Activated effector memory CD4-positive, alpha-beta T cell treated with Interleukin-2 at 50 U/mL for 16 hours (primary cell): ENCODE measurements at places on chromosomes 1 and 21.

- no peak for DNase-seq
These were observed 319.4 kb upstream of the NFIA start for GRCh38 chr1:60762911-60763310.

DNA sequence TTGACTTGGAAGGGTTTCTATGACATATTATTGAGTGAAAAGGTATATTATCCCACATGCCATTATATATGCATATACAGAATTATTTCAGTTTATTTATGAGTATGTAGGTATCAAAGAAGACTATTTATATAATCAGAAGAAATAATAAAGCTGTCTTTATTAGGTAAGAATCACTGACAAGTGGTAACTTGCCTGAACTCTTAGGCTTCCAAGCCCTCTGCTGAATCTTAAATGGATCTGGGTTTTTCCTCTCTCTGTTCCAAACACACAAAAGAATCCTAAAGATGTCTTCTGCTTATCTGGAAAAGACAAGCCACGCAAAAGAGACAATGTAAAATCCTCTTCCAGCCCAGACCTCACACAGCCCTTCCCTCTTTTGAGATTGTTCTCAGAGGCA is 14.9 kb upstream of the SEC16B start:
- DNase-seq: no peak

DNA sequence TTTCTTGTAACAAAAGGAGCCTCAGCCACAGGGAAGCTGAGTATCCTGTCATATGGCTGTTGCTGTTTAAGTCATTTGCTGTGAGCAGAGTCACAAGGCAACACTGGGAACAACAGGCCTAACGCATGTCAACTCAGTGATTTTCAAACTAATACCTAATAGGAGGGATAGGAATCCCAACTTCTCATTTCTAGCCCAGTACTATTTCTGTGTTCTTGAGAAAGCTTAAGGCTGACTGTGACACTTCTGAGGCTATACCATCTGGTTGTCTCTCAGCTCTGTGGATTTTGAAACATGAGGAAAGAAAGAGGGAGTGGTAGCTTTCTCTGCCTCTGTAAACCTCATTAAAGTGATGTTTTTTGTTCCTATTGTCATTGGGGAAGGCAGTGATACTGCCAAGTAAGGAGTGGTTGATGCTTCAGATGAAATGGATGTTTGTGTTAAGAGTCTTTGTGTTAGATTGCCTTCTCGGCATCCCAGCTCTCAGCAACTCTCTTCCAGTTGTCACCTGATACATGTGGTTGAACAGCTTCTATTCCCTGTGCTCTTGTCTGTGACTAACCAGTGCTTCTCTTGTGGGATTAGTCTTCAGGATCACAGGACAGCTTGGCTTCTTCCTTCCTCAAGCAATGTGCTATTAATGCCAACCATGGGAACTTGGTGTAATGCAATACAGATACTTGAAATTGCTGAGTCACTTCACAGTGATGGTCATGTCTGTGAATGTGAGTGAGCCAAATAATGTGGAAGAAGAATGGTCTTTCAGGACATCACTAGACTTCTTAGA is 166.8 kb upstream of the IVNS1ABP start:
- DNase-seq: no peak

- no peak for DNase-seq
These were observed 3.1 kb upstream of the BLACAT1 start for GRCh38 chr1:205458777-205459566.

DNA sequence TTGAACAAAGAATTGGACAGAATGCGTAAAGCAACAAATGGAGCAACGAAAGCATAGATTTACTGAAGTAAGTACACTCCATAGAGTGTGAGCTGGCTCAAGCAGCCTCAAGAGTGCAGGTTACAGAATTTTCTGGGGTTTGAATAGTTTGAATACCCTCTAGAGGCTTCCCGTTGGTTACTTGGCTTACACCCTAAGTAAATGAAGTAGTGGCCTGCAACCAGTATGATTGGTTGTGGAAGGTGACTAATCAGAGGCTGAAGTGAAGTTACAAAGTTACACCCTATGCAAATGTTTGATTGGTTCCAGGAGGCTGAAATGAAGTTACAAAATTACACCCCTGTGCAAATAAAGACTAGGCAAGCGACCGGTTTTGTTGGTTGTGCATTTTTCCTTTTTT is 10.9 kb downstream of the TCEANC2 start:
- DNase-seq: no peak

DNA sequence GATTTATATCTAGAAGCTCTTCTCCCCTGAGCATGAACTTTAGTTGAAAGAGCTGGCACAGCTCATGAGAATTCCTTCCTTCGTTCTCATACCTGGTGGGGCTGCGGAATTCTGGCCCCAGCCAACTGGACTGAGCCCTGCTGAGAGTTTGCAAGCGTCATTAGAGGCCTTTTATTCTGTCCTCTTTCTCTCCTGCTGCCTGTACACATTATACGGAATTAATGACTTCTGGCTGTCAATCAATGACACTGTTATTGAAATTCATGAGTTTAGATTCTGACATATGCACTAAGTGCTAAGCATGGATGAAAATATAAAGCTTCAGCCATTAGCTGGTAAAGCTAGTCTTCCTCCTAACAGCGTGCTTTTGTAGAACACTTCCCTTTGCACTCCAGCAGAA is 27.5 kb downstream of the KAZN start:
- DNase-seq: no peak

DNA sequence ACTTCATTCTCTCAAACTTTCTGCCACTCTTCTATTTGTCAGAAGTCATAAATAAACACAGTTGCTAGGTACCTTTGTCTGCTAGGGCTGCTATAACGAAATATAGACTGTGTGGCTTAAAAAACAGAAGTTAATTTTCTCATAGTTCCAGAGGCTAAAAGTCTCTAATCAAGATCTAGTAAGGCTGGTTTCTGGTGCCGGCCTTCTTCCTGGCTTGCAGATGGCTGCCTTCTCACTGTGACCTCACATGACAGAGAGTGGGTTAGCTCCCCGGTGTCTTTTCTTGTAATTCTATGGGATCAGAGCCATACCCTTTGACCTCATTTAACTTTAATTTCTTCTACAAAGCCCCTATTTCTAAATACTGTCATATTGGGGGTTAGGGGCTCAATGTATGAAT is 5.9 kb downstream of the PDC start:
- DNase-seq: no peak

DNA sequence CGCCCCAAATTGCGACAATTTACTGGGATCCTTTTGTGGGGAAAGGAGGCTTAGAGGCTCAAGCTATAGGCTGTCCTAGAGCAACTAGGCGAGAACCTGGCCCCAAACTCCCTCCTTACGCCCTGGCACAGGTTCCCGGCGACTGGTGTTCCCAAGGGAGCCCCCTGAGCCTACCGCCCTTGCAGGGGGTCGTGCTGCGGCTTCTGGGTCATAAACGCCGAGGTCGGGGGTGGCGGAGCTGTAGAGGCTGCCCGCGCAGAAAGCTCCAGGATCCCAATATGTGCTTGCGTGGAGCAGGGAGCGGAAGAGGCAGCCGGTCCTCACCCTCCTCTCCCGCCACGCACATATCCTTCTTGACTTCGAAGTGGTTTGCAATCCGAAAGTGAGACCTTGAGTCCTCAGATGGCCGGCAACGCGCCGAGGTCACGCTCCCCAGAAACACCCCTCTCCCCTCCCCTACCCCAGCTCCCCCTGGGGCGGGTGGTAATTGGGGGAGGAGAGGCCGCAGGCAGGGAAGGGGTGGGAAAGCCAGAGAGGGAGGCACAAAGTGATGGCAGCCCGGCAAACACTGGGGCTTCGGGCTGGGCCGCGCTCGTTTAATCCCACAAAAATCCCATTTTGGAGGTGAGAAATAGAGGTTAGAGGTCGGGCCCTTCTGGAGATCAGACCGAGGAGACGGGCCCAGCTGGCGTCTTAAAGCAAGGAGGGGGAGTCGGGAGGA is 6.2 kb downstream of the SIM2 start:
- DNase-seq: no peak

DNA sequence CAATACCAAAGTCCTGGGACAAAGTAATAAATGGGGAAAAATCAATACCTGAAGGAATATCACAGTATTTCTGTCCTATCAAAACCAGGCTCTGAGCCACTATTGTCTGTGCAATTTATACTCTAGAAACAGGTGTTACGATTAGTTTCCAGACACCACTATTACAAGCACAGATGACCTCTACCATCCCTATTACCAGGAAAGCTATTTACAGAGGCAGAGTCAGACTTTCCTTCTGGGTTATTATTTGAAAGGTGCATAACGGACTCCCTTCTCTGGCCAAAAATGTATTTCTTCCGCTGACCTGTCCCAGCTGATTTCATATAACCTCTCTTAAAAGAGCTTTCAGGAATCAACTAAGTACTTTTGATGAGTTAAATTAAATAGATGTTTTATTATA is 154.6 kb upstream of the LRRC7 start:
- no peak for DNase-seq

- no peak for DNase-seq
These were observed 79.0 kb upstream of the CAPZB start for GRCh38 chr1:19564366-19564765.

DNA sequence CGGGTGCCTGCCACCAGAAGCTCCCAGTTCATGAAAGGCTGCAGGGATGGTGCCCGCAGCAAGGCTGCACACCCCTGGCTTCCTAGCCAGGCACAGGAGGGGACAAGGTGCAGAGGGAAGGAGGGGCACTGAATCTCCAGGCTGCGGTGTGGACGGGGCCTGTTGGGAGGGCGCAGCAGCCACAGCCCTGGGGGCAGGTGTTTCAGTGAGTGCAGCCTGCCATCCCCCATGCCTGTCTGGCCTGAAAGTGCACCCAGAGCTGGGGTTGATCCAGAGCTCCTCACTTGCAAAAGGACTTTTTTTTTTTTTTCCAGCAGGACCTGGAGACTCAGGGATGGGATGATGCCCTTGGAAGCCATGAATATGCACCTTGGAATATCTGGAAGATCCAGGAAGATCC is 153.7 kb upstream of the C1orf174 start:
- no peak for DNase-seq

GRCh38 chr1:201766131-201766866 is 62.7 kb upstream of the IPO9 start:
- DNase-seq: no peak

GRCh38 chr1:238466459-238466858 is 575.7 kb upstream of the ZP4 start:
- DNase-seq: no peak

GRCh38 chr1:231408528-231409094 is 13.5 kb downstream of the EGLN1 start:
- DNase-seq: no peak

- no peak for DNase-seq
These were observed 262.5 kb downstream of the GRIK3 start for GRCh38 chr1:36771660-36772284.

- no peak for DNase-seq
These were observed 44.6 kb downstream of the WDR4 start for GRCh38 chr21:42834726-42835191.

- no peak for DNase-seq
These were observed 5.3 kb upstream of the ADARB1 start for GRCh38 chr21:45069085-45069484.

DNA sequence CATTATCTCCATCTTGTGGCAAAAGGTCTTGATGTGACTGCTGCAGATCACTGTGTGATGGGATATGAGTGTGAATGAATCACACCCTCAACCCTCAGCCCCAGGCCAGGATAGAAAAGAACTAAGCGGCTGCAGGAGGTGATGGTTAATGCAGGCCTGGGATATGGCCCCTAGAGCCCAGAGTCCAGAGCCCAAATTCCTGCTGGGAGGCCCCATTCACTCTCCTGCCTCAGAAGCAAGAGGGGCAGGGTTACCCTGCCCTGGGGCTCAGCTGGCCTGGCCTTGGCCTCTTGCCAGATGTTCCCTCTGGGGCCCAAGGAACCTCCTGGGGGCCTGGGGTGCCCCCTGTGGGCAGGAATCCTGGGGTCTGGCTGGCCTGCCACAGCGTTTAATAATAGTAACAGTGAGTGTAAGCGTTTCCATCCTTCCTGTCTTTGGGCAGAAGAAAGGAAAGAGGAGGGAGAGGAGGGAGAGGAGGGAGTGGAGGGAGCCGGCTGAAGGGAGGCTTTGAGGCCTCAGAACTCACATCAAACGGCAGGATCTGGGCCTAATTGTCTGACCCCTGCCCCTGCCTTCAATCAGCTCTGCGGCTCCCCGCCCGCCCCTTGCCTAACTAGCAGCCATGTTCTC is 26.2 kb downstream of the DMAP1 start:
- no peak for DNase-seq

DNA sequence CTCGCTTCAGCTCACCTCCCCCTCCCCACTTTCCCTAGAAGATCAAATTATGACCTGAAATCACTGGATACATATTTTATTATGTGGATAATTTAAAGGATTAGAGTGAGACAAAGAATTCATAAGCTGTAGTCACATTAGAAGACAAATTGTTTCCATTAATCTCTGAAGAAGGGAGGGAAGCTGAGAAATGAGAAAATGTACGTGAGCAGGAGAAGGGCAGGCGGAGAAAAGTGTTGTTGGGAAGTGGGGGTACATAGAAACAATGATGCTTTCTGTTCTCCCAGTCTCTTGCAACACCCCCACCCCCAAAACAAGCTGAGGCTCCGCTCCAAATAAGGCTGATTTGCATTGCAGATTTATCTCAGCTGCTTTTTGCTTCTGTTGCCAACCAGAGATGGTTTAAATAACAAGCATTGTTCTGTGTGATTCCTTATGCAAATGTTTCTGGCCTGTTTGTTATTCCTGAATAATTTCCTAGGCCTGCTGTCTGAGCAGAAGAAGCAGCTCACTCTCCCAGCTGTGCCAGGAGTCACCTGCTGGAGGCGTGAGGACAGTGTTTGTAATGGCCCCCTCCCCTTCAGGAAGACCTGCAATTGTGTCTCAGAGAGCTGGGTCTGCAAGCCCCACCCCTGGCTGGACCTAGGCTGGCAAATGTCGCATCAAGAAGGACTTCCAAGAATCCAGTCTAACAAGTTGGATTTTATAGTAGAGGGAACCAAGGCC is 121.8 kb upstream of the TNR start:
- no peak for DNase-seq

DNA sequence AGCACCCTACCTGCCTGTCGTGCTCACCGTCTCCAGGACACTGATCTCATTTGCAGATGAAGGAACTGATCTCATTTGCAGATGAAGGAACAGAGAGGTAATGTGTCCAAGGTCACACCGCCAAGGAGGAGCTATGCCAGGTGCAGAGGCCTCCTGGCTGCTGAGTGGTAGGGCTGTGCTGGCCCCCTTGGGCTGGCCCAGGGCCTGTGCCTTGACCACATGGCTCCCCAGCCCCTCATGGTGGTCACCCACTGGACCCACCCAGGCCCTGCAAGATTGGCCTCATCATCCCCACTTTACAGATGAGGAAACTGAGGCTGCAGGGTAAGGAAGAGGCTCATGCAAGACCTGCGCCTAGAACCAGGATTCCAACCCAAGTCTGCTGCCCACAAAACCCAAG is 628.3 kb downstream of the MATN1 start:
- DNase-seq: no peak

- DNase-seq: no peak
These were observed 340.0 kb downstream of the PTBP2 start for GRCh38 chr1:97061604-97062003.

DNA sequence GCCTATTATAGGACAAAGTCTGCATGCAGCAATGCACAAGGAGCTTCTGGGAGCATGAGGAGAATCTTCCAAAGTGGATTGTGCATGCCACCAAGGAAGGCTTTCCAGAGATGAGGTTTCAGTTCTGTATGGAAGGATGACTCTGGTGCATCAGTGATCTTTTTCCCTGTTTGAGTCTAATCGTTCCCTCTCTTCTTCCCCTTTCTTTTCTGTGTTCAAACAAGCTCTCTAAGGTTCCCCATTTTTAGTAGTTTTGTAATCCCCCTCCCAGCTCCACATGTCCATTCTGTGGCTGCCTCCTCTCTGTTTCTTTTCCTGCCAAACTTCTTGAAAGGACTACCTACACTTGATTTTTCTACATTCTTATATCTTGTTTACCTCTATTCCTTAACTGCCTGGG is 43.3 kb upstream of the USP25 start:
- DNase-seq: no peak

- DNase-seq: no peak
These were observed 24.6 kb downstream of the PMVK start for GRCh38 chr1:154911691-154912550.
